Skeletal muscle cell (primary cell): ENCODE measurements at places on chromosomes 16 and 17.
A peak's percentile ranks its signal among the peaks of the same experiment; 100 is the strongest.

GRCh38 chr16:16122264-16122663 is 101.0 kb downstream of the ABCC6 start:
- DNase-seq: no peak

DNA sequence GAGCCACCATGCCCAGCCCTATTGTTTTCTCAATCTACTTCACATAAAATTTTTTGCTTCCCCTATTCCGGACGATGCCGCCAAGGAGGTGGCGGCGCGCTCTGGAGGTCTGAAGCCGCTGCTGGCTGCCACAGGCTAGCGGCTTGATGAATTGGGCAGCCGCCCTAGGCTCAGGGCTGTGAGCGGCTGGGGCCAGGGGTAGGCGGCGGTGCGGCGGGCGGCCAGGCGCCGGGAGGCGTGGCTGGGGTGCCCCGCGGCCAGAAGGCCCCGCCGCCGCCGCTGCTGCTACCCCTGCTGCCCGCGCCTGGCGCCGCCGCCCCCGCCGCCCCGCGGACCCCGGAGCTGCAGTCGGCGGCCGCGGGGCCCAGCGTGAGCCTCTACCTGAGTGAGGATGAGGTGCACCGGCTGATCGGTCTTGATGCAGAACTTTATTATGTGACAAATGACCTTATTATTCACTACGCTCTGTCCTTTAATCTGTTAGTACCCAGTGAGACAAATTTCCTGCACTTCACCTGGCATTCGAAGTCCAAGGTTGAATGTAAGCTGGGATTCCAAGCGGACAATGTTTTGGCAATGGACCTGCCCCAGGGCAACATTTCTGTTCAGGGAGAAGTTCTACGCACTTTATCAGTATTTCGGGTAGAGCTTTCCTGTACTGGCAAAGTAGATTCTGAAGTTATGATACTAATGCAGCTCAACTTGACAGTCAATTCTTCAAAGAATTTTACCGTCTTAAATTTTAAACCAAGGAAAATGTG is 41.7 kb downstream of the ANKFY1 start:
- no peak for DNase-seq

- DNase-seq: no peak
Observed at GRCh38 chr17:63398680-63399079, 47.4 kb downstream of the CYB561 start.

- no peak for DNase-seq
Observed at GRCh38 chr16:27515874-27516353, 33.8 kb downstream of the GTF3C1 start.

DNA sequence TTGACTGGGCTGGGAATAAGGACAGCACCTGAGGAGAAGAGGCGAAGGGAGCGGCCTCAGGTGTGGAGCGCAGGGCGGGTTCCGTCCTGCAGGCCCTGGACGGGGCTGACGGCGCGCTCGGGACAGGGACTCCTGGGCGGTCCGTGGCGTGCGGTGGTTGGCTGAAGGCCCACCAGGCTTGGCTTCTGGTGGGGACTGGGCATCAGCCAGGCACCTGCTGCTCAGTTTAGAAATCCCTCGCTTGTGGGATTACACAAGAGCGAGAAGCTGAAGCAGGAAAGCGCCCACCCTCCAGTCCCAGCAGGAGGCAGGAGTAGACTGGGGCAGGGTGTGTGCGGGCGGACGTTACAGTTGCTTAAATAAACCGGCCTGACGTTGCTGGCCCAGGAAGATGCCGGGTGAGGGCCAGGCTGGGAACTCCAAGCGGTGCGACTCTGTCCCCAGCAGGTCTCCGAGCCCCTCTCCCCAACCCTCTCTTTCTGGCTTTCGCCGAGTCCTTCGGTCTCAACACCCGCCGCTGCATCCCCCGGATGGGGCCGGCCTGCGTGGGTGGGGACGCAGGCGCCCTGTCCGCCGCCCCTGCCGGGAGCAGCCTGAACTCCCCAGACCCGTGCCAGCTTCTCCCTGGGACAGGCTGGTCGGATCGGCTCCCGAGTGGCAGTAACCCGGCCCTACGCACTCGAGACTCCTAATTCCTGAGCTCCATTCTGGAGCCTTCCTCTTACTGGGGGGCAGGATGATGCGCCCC is 639 bp downstream of the MIF4GD start:
- peak; percentile 43 for DNase-seq

DNA sequence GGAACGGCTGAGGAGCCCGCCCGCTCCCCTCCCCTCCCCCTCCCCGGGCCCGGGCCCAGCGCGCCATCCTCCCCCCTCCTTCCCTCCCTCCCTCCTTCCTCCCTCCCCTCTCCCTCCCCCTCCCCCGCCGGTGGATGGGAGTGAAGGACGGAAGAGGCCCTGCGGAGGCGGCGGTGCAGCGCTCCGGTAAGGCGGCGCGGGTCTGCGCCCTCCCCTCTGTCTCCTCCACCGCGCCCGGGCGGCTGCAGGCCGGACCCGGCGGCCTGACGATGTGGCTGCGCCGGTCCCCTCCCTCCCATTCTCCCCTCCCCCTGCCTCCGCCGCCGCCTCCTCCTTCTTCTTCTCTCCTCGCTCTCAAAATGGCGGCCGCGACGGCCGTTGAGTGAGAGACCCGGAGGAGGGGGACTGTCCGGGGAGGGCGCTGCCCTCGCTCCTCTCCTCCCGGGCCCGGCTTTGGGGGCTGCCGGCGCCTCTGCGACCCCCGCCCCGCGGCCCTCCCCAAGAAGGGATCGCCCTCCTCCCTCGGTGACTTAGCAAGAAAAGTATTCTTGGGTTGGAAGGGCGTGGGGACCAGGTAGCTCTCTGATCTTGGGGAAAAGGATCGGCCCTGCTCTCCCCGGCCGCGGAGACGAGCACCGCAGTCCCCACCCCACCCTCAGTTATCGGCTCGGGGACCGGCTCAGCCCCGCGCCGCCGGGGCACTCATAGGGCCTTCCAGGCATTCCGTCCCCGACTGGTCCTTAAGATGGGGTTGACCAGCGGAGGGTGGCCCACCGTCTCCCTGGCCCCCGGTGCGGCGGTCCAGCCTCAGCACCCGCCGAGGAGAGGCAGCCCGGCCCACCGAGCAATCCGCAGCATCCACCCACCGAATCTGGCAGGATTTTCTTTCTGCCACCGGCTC is 617 bp downstream of the PAFAH1B1 start:
- DNase-seq: peak; percentile 25

DNA sequence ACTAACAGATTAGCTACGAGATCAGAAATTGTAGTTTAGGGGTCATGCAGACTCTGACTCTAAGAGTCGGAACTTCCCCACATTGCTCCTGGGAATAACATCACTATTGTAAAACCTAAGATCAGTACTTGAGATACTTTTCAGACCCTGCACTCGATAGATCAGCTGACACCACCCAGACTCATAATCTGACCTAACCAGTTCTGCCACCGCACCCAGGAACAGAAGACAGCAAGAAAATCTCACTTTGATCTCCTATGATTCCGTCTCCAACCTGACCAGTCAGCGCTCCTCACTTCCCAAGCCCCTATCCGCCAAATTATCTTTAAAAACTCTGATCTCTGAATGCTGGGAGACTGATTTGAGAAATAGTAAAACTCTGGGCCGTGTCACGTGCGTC is 27.2 kb upstream of the ASGR2 start:
- no peak for DNase-seq

DNA sequence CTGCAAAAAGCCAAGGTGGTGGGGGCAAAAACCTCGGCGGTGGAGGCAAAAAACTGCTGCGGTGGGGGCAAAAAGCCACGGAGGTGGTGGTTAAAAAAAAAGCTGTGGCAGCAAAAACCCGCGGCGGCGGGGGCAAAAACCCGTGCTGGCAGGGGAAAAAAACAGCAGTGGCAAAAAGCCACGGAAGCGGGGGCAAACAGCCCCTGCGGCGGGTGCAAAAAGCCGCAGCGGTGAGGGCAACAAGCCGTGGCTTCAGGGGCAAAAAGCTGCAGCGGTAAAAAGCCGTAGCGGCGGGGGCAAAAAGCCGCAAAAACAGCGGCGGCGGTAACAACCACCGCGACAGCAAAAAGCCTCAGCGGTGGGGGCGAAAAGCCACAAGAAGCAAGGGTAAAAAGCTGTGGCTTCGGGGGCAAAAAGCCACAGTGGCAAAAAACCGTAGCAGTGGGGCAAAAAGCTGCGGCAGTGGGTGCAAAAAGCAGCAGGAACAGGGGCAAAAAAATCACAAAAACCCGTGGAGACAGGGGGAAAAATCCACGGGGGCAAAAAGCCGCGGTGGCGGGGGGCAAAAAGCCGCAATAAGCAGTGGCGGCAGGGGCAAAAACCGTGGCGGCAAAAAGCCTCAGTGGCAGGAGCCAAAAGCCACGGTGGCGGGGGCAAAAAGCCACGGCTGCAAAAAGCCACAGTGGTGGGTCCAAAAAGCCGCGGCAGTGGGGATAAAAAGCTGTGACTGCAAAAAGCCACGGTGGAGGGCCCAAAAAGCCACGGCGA is 193.7 kb downstream of the SHCBP1 start:
- DNase-seq: no peak

GRCh38 chr17:73197161-73197560 is 4.3 kb downstream of the COG1 start:
- no peak for DNase-seq

GRCh38 chr16:71288890-71289731 is at the start of gene CMTR2:
TSS of gene CMTR2 (minus strand) at chr16:71289402. CDS start at chr16:71285920, 3,482 bp downstream.
- DNase-seq: peak; percentile 92

DNA sequence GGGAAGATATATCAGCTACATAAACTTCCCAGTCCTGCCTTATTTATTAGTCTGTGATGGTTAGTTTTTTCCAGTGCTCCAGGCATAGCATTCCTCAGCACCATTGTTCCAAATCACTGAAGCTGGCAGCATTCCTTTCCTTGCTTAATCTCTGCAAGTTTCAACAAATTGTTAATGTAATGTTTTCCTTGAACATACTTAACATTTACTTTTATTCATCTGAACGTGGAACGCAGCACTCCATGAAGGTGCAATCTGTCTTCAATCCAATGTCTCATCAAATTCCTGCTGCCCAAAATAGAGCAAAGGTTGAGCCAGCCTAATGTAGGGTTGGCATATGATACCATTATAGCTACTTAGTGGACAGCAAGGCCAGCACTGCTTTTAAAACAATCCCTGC is 441.1 kb upstream of the RBFOX1 start:
- DNase-seq: no peak

GRCh38 chr17:9443811-9444210 is 131.8 kb downstream of the STX8 start:
- no peak for DNase-seq

DNA sequence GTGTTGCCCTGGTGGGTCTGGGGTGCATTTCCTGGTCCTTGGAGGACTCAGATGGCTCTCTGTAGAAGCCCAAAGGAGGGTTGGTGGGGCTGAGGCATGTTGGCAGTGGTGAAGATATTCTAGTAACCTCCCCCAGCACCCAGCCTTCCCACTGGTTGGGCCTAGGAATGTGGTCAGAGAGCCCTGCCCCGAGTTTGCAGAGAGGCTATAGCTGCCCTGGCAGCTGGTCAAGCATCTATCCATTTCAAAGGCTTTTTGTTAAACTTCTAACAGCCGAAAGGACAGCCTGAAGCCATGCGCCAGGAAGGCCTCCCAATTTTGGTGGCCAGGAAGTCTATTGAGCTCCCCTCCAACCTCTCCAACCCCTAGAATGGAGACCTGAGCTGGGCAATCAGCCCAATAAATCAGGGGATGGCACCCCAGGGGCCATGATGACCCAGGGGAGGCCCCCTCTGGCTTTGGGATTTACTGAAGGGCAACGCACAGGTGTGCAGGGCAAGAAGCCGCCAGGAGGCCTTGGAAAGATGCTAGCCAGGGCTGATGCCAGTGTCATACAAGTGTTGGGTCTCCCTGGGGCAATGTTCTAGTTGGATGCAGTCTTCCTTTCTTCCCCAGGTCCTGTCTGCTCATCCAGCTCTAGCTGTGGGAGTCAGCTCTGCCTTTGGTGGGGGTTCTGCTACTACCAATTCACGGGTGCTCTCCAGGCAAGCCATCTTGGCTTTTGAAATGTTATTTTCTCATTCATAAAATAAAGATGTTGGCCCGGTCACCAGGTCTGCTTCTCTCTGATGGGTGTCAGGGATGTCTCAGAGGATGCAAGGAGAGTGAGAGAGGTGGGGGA is 30.9 kb upstream of the AXIN2 start:
- DNase-seq: no peak

DNA sequence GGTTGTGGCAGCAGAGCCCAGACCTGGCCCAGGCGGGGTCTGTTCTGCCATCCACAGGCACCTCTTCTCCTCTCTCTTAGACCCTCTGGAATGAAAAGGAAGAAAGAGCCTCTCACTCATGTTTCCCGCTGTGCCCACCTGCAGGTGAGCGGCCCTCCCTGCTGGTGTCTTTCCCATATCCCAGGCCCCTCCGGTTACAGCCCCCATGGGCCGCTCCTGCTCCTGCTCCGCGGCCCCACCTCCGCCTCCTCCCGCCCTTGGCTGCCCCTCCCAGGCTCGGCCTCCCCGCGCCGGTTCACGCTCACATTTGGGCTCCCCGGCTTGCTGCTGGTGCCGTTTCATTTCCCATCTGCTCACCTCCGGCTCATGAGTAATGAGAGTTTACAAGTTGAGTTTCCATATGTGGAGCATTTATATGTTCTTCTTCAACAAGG is 98.7 kb upstream of the SDK2 start:
- no peak for DNase-seq

DNA sequence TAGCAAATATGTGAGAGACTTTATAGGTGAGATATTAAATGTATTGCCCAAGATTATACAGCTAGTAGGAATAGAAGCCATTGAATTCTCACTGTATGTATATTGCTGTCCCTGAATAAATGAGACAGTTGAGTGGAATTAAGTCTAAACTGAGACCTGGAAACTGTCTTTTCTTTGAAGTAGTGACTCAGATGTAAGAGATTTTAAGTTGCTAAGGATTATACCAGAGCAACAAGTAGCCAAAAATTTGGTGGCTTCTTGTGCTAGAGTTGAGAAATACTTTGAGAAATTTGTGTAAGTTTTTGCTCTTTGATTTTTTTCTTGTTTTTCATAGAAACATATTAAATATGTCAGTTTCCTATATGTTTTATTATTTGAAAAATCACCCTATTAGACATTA is 58.7 kb downstream of the TANC2 start:
- no peak for DNase-seq

GRCh38 chr16:35735403-35736251 is 2276.2 kb downstream of the TP53TG3F start:
- no peak for DNase-seq

- no peak for DNase-seq
Observed at GRCh38 chr16:30473231-30474073, 910 bp downstream of the ITGAL start.

- DNase-seq: peak; percentile 19
Observed at GRCh38 chr17:38403491-38403890, 24.8 kb upstream of the ARHGAP23 start.

- DNase-seq: no peak
Observed at GRCh38 chr17:57889892-57890856, 40.3 kb upstream of the MRPS23 start.

DNA sequence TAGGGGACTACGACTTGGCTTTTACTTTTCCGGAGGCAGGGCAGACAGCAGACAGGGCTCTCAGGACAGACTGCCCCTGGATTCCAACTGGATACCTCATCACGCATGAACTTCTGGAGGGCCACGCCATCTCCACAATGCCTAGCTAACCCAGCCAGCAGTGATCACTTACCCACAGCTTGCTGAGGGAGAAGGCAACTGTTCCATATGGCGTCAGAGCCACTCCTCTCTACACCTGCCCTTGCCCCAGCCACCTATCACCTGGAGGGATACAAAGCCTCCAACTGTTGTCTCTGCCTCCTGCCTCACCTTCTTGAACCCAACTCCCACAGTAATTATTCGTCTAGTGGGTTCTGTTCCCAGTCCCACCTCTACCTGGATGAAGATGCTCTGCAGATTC is 8.8 kb downstream of the MYO19 start:
- no peak for DNase-seq
